ENCODE measurements at places on chromosomes 1 and 21. TPM values are rescaled to one million over a fixed set of nuclear protein-coding genes. Genes with fewer than 3 reads are reported as not detected.

DNA sequence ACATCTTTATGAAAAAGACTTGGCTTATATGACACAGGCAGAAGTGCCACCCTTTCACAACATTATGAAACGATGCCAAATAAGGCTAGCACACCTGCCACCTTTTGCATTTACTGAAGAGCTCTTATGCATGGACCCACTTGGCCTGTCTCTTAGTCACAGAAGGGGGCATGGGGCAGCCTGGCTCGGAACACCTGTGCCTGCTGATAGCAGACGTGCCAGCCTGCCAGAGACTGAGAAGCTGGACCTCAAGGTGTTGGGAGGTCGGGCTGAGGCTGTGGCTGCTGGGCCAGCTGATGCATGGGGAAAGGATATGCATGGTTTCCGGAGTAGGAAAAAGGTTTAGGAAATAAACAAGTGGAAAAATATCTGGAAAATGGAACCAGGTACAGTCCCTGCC, 21.5 kb downstream of the RCAN1 start:
- H3K4me1 ChIP-seq: peaks cover 4% of the 10 kb centered on the region
- no peaks in the 10 kb centered on the region for H3K36me3 ChIP-seq
- H3K4me3 ChIP-seq: no peak overlapping the region
- H3K27me3 ChIP-seq: no peaks in the 10 kb centered on the region
- no peak for DNase-seq

DNA sequence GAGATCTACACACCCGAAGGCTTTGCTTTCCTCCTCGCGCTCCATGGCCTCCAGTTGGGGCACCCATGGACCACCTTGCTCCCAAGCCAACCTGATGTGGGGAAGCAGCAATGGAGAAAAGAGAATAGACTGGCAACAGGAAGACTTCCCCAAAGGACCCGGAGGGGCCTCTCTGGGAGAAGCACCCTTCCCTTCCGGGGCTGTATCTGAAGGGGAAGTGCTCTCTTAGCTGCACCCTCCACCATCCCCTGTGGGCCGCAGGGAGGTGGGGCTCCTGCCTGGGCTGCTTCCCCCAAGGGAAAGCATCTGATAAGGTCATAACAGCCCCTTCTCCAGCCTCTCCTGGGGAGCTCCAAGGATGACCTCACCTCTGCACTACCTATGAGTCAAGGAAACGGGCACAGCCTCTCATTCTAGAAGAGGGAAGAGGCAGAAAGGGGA, 100.2 kb downstream of the RIPK4 start:
- H3K4me3 ChIP-seq: no peak overlapping the region
- H3K4me1 ChIP-seq: peaks cover 16% of the 10 kb centered on the region
- no peaks in the 10 kb centered on the region for H3K27me3 ChIP-seq

GRCh38 chr1:2284932-2285331, 56.8 kb downstream of the SKI start:
- no peaks in the 10 kb centered on the region for H3K36me3 ChIP-seq
- H3K27me3 ChIP-seq: no peaks in the 10 kb centered on the region
- H3K27ac ChIP-seq: no peak overlapping the region
- H3K4me3 ChIP-seq: no peak overlapping the region
- H3K4me1 ChIP-seq: peaks cover 7% of the 10 kb centered on the region
- DNase-seq: no peak

DNA sequence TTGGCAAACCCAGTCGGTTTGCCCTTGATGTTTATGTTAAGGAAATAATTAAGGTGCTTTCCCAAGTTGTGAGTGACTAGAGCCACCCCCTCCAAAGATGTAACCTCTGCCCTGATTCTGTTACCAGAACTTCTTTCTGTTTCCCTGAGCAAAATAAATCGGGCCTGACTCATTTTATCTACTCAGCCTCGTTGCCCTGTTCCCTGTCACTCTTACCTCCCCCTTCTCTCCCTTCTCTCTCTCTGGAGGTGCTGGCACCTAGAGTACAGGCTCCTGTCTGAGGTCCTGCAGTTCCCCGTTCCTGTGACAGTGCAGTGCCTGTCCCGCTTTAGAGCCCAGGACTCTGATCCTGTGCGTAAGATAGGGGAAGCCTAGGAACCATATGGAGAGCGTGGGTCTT, 35.4 kb downstream of the CXADR start:
- H3K4me3 ChIP-seq: no peak overlapping the region
- H3K4me1 ChIP-seq: peaks cover 4% of the 10 kb centered on the region
- H3K27ac ChIP-seq: peak overlapping the region; percentile 48
- DNase-seq: no peak
- no peaks in the 10 kb centered on the region for H3K27me3 ChIP-seq

DNA sequence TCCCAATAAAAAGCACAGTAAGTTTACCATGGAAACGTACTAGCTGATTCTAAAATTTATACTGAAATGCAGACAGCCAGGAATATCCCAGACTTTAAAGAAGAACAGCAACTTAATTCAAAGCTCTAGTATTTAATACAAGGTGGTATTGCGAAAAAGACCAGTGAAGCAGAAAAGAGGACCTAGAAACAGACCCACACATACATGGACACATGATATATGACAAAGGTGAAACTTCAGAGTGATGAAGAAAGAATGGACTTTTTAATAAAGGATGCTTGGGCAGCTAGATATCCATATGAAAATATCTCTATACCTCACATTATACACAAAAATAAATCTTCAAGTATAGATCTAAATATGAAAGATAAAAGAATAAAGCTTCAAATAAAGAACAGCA, 62.6 kb downstream of the COP1 start:
- peaks cover 34% of the 10 kb centered on the region for H3K36me3 ChIP-seq
- H3K4me3 ChIP-seq: no peak overlapping the region
- H3K27ac ChIP-seq: no peak overlapping the region

- H3K27me3 ChIP-seq: no peaks in the 10 kb centered on the region
- H3K4me3 ChIP-seq: no peak overlapping the region
- H3K4me1 ChIP-seq: peaks cover 9% of the 10 kb centered on the region
- H3K36me3 ChIP-seq: no peaks in the 10 kb centered on the region
- no peak for DNase-seq
Observed at GRCh38 chr1:42992054-42992571, 33.4 kb upstream of the SLC2A1 start.

GRCh38 chr1:233326811-233327650, 493 bp upstream of the MAP3K21 start:
- peaks cover 68% of the 10 kb centered on the region for H3K27me3 ChIP-seq
- H3K4me1 ChIP-seq: no peaks in the 10 kb centered on the region
- H3K4me3 ChIP-seq: peak overlapping the region; percentile 82
- no peak overlapping the region for H3K27ac ChIP-seq
- no peak for DNase-seq

- H3K36me3 ChIP-seq: no peaks in the 10 kb centered on the region
- H3K4me1 ChIP-seq: no peaks in the 10 kb centered on the region
- H3K27me3 ChIP-seq: no peaks in the 10 kb centered on the region
- no peak overlapping the region for H3K4me3 ChIP-seq
Observed at GRCh38 chr1:218779341-218780100, 394.2 kb upstream of the LYPLAL1 start.

- DNase-seq: no peak
- H3K27me3 ChIP-seq: no peaks in the 10 kb centered on the region
- peak overlapping the region; percentile 99 for H3K4me3 ChIP-seq
- peaks cover 4% of the 10 kb centered on the region for H3K36me3 ChIP-seq
- H3K4me1 ChIP-seq: peaks cover 44% of the 10 kb centered on the region
Observed at GRCh38 chr1:26237230-26237966, 3.4 kb downstream of the CEP85 start.

DNA sequence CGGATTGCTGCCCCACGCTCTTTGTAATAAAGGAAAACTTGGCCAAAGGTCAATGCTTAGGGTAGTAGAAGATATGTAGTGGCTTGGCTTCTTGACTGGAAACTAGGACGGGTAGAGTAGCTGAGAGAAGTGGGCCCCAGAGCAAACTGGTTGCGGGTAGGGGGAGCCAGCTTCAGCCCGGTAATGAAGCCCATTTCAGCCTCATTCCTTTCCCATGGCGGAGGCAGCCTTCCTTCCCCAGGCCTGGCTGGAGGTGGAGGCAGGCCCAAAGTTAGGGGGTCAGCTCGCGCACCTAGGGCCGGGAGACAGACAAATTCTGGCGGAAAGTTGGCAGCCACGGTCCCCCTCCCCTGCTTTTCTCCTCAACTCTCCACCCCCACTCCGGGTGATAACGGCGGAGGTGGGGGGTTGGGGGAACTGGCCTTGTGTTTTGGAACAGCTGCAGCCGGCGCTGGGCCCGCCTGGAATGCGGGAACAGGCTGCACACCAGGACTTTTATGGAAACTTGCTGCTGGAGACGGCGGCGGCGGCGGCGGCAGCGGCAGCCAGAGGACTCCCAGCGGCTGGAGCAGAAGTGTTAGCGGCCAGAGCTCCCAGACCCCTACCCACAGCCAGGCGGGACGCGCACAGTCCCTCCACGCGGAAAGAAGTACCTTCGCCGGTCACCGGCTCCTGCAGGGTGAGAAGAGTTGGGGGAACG, at the start of gene NEXN:
Gene NEXN (plus strand): TSS at position 544 of the 700 bp plus-strand sequence. CDS start 27,483 bp downstream, outside the sequence.
- H3K4me1 ChIP-seq: peaks cover 18% of the 10 kb centered on the region
- peak; percentile 60 for DNase-seq
- peak within 1 kb of the TSS; percentile 93 for H3K4me3 ChIP-seq
- no peaks in the 10 kb centered on the region for H3K27me3 ChIP-seq
- H3K36me3 ChIP-seq: no peaks in the 10 kb centered on the region

DNA sequence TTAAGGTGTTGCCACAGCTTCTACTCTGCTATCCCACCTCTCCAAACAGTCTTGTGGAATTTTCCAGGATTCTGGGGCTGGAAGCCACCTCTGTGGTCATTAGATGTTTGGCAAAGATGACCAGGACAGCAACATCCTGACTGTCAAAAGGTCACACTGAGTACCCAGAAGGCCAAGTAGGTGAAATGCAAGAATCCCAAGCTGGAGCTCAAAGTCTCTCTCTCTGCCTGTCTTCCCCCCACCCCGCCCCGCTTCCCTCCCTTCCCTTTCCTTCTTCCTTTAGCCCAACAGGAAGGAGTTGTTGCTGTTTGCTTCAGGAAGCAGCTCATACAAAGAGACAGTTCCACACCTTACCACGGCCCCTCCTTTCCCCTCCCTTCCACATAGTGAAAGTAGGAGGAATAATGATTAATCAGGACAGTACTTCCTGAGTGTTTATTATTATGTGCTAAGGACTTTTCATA, 75.6 kb upstream of the SLC2A1 start:
- H3K27me3 ChIP-seq: no peaks in the 10 kb centered on the region
- H3K36me3 ChIP-seq: no peaks in the 10 kb centered on the region
- peak overlapping the region; percentile 58 for H3K27ac ChIP-seq

GRCh38 chr1:87243573-87243972, 85.1 kb upstream of the LMO4 start:
- H3K27me3 ChIP-seq: no peaks in the 10 kb centered on the region
- H3K4me3 ChIP-seq: no peak overlapping the region

- no peak overlapping the region for H3K4me3 ChIP-seq
- H3K4me1 ChIP-seq: peaks cover 15% of the 10 kb centered on the region
- no peaks in the 10 kb centered on the region for H3K36me3 ChIP-seq
- no peak for DNase-seq
- H3K27ac ChIP-seq: no peak overlapping the region
Observed at GRCh38 chr1:228989176-228989575, 253.9 kb downstream of the RHOU start.

- no peak overlapping the region for H3K27ac ChIP-seq
- H3K27me3 ChIP-seq: no peaks in the 10 kb centered on the region
- peaks cover 12% of the 10 kb centered on the region for H3K4me1 ChIP-seq
- DNase-seq: no peak
Observed at GRCh38 chr1:89918127-89918793, 76.7 kb upstream of the ZNF326 start.

- H3K4me3 ChIP-seq: no peak overlapping the region
- H3K36me3 ChIP-seq: no peaks in the 10 kb centered on the region
- H3K27ac ChIP-seq: no peak overlapping the region
- H3K27me3 ChIP-seq: no peaks in the 10 kb centered on the region
Observed at GRCh38 chr1:67570486-67571143, 114.4 kb upstream of the GADD45A start.

- no peak within 1 kb of the TSS for H3K27ac ChIP-seq
- no peaks in the 10 kb centered on the region for H3K36me3 ChIP-seq
- peaks cover 17% of the 10 kb centered on the region for H3K4me1 ChIP-seq
- peak within 1 kb of the TSS; percentile 70 for H3K4me3 ChIP-seq
- peaks cover 57% of the 10 kb centered on the region for H3K27me3 ChIP-seq
Observed at GRCh38 chr1:154404984-154405746, at the start of gene IL6R. Gene IL6R (plus strand): TSS chr1:154405343. CDS start chr1:154405630, 287 bp downstream.

DNA sequence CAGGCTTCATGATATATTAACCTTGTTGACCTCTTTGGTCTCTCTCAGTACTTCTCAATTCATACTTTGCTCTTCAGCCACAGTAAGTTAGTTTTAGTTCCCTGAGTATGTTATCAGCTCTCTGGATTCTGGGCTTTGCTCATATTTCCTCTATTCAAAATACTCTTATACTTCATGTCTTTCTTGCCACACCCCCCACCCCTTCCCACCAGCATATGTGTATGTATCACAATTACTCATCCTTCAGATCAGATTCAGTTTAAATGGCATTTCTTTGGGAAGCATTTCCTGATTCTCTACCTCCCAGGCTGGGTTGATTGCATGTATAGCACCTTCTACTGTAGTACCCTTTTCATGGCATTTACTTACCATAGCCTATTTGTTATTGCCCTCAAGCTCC, 28.3 kb downstream of the SLC30A7 start:
- DNase-seq: no peak
- peaks cover 5% of the 10 kb centered on the region for H3K4me1 ChIP-seq
- H3K27me3 ChIP-seq: no peaks in the 10 kb centered on the region
- H3K4me3 ChIP-seq: no peak overlapping the region
- H3K27ac ChIP-seq: no peak overlapping the region
- H3K36me3 ChIP-seq: peaks cover 17% of the 10 kb centered on the region

- no peak overlapping the region for H3K27ac ChIP-seq
- no peaks in the 10 kb centered on the region for H3K4me1 ChIP-seq
- DNase-seq: no peak
- no peak overlapping the region for H3K4me3 ChIP-seq
- H3K27me3 ChIP-seq: no peaks in the 10 kb centered on the region
Observed at GRCh38 chr1:221557013-221557412, 184.9 kb downstream of the DUSP10 start.

DNA sequence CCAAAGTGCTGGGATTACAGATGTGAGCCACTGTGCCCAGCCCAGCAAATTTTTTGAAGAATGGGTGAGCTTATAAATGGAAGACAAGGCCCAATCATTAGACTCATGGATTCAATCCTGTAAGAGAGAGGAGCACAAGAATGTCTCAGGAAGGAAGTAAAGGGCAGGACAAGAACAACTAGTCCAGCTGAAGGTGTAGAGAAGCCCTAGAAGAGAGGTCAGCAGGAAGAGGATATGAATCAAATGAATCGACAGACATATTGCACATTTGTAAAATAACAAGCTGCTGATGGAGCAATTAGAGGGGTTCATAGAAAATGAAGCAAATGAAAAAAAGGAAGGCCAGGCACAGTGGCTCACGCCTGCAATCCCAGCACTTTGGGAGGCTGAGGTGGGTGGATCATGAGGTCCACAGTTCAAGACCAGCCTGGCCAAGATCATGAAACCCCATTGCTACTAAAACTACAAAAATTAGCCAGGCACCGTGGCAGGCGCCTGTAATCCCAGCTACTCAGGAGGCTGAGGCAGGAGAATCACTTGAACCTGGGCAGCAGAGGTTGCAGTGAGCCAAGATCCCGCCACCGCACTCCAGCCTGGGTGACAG, 74.9 kb downstream of the MIS18A start:
- DNase-seq: no peak
- H3K4me1 ChIP-seq: peaks cover 9% of the 10 kb centered on the region
- H3K27me3 ChIP-seq: no peaks in the 10 kb centered on the region
- no peak overlapping the region for H3K27ac ChIP-seq

The ADAMTS5 gene
- 0.40 TPM for total RNA-seq

The TRPM2 gene
- total RNA-seq: not detected

The HSD3B1 gene
- not detected for total RNA-seq

The TIE1 gene
- total RNA-seq: 2.2 TPM

The CASZ1 gene
- total RNA-seq: 2.6 TPM

The GJA8 gene
- not detected for total RNA-seq

The RHBG gene
- total RNA-seq: not detected

The CA6 gene
- not detected for total RNA-seq

The RPE65 gene
- total RNA-seq: not detected

The A3GALT2 gene
- not detected for total RNA-seq

The ATP1A1 gene
- 176 TPM for total RNA-seq

The RPTN gene
- total RNA-seq: not detected

The OR2L8 gene
- not detected for total RNA-seq

The SPRR5 gene
- not detected for total RNA-seq

The TTC22 gene
- not detected for total RNA-seq

The ABCG1 gene
- total RNA-seq: 3.3 TPM
